ENCODE measurements at places on chromosomes 2 and 18. TPM values are rescaled to one million over a fixed set of nuclear protein-coding genes. Genes with fewer than 3 reads are reported as not detected.

The MBOAT2 gene
- total RNA-seq, result 18.1 TPM

The FBXO36 gene
- 1.6 TPM for total RNA-seq

The DSG3 gene
- total RNA-seq, result 0.16 TPM

The INHA gene
- total RNA-seq, result 0.18 TPM

The ATOH8 gene
- total RNA-seq, result 17.0 TPM

The C1D gene
- 43.0 TPM for total RNA-seq

The AP1S3 gene
- 16.8 TPM for total RNA-seq

The CFAP65 gene
- not detected for total RNA-seq

The MYOM1 gene
- total RNA-seq, result 0.90 TPM

The SOCS6 gene
- 26.2 TPM for total RNA-seq

The CGREF1 gene
- total RNA-seq, result 9.3 TPM

The ABCG5 gene
- not detected for total RNA-seq

The RNF144A gene
- 10.8 TPM for total RNA-seq

The ADAM23 gene
- 7.8 TPM for total RNA-seq

The SCN9A gene
- 14.0 TPM for total RNA-seq

The REG3G gene
- not detected for total RNA-seq

The KIF5C gene
- total RNA-seq, result not detected

The LBX2 gene
- total RNA-seq, result 3.0 TPM

The ASXL2 gene
- total RNA-seq, result 22.0 TPM

The MPP4 gene
- total RNA-seq, result 4.0 TPM

The FHOD3 gene
- 3.0 TPM for total RNA-seq

The GPBAR1 gene
- not detected for total RNA-seq

The ERCC3 gene
- total RNA-seq, result 35.4 TPM

The DLX2 gene
- total RNA-seq, result 0.72 TPM

The GEN1 gene
- 51.2 TPM for total RNA-seq

The DAW1 gene
- not detected for total RNA-seq

The TBR1 gene
- total RNA-seq, result not detected

The ERBB4 gene
- 0.16 TPM for total RNA-seq

The ST8SIA3 gene
- 0.08 TPM for total RNA-seq

The DCDC2C gene
- total RNA-seq, result not detected

The NEB gene
- total RNA-seq, result 0.41 TPM

The UGT1A7 gene
- total RNA-seq, result not detected

The IL1F10 gene
- total RNA-seq, result not detected

The TRAPPC8 gene
- 18.8 TPM for total RNA-seq

The AQP12B gene
- total RNA-seq, result not detected

The ASB18 gene
- not detected for total RNA-seq

The IL36G gene
- not detected for total RNA-seq

The BMP10 gene
- total RNA-seq, result not detected

The TUBA3E gene
- not detected for total RNA-seq

The FBLN7 gene
- total RNA-seq, result 3.2 TPM

The POTEE gene
- not detected for total RNA-seq

The VWA3B gene
- not detected for total RNA-seq

The MC5R gene
- not detected for total RNA-seq

The FAM124B gene
- 1.2 TPM for total RNA-seq

The PPP1CB gene
- 330 TPM for total RNA-seq

The ALPI gene
- total RNA-seq, result not detected

The UGT1A1 gene
- total RNA-seq, result not detected

The NMUR1 gene
- total RNA-seq, result not detected
